ENCODE measurements at places on chromosomes 6 and 20. TPM values are rescaled to one million over a fixed set of nuclear protein-coding genes. Genes with fewer than 3 reads are reported as not detected.
A peak's percentile ranks its signal among the peaks of the same experiment; 100 is the strongest.

Gene LCA5
- not detected for total RNA-seq

Gene NEU1
- total RNA-seq, result 51.5 TPM

Gene FAM110A
- 31.8 TPM for total RNA-seq

Gene SYCP2L
- total RNA-seq, result not detected

Gene FOXC1
- total RNA-seq, result 0.21 TPM

DNA sequence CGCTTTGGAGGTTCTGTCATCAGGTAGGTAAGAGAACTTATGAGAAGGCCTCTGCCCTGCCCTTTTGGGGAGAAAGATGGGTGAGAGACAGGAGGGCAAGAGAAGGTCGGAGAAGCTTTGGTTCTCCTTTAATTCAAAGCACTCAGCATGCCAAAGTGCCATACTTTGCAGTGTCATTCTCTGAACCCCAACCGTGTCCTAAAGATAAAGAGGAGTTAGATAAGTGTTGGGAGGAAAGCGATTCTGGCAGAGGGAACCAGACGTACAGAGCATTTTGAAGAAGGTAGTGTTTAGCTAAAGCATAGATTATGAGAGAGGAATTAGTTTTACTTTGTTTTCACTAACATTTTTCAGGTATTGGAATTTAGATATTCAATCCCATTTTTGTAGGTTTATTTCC lies 40.3 kb downstream of the NKAIN2 start:
- no peak for DNase-seq

DNA sequence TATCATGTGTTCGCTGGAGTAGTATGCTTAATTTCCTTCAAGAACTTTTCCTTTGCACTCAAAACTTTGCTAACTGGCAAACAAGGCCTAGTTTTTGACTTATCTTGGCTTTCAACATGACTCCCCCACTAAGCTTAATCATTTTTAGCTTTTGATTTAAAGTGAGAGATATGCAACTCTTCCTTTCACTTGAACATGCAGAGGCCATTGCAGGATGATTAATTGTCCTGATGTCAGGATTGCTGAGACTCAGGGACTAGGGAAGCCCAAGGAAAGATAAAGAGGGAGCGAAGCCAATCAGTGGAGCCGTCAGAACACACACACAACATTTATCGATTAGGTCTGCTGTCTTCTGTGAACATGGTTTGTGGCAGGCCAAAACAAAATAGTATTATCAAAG lies 491.4 kb downstream of the CBLN4 start:
- no peak for DNase-seq

DNA sequence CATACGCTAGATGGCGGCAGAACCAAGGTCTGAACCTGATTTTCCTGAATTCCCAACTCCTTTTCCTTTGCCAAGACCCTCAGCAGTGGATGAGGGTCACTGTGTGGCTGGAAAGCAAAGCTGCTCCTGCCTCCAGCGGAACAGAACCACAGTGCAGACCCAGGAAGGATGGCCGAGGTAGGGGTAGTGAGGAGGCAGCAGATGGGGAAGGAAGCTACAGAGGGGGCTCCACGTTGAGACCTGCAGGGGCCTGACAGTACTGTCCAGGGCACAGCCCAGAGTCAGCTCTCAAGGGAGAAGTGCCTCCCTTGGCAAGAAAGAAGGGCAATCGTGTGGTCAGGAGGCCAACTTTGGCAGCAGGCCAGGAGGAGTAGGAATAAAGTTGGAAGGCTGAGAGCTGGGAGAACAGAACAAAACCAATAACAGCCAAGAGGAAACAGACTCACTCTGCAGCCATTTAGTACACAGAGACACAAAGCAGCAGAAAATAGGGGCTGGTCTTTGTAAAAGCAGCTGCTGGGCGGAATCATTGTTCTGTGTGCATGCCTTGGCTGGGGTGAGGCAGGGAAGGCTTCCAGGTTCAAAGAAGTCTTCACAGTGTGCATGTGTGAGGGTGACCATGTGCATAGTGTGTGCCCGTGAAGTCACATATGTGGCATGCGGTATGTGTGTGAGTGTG lies 3.1 kb downstream of the GABRR2 start:
- no peak for DNase-seq

DNA sequence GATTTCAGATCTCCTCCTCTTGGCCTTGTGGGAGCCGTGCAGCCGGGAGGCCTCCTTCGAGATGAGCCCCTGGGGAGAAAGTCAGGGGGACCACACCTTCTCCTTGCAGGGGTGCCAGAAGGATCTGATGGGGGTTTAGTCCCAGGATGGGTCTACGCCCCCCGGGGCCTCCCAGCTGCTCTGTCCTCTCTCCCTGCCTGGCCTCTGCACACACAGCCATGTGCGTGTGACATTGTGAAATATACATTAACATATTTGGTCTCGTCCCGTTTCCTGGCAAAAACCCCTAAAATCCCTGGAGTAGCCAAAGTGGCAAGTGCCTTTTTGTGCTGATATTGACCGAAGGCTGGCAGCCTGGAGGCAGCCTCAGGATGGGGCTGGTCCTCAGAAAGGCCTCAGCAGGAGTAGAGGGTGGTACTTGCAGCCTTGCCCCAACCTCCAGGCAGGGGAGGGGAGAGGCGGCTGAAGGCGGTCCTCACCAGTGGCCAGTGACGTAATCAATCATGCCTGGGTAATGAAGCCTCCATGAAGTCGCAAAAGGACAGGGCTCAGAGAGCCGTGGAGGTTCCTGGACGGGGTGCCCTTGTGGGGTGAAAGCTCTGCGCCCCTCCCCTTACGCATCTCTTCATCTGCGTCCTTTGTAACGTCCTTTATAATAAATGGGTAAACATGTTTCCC lies 5.1 kb upstream of the HELZ2 start:
- DNase-seq, result no peak

DNA sequence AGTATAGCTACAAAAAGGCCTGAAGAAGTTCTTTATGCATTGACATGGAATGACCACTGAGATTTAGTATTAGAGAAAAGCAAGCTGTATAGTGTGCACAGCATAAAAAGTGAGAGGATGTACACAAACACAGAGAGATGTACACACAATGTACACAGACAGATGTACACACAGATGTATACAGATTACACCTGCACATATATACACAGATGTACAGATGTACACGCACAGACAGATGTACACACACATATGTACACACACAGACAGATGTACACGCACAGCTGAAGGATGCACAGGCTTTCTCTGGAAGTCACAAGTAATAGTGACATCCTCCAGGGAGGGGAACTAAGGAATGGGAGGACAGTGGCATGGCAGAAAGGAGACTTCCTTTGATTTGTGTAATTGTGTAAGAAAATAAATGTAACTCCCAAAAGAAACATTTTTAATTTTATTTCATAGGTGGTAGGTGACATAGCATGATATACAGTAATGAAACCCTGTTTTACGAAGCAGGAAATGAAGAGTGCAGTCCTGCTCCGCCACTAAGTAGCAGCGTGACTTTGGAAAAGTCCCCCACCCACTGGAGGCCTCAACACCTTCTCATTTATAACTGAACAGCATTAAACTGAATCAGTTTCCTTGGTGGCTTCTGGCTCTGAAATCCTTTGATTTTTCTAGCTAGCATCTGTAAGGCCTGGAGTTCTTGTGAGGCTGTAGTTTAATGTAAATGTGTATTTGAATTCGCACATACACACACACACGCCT lies 14.1 kb downstream of the NFATC2 start:
- peak; percentile 80 for DNase-seq

GRCh38 chr6:138162111-138162954 lies 594 bp downstream of the ARFGEF3 start:
- no peak for DNase-seq

GRCh38 chr20:61596687-61597330 lies 344.7 kb downstream of the CDH4 start:
- DNase-seq, result no peak
